ENCODE measurements at places on chromosomes 11 and 22. TPM values are rescaled to one million over a fixed set of nuclear protein-coding genes. Genes with fewer than 3 reads are reported as not detected.

GLYATL1 gene
- total RNA-seq, result 5.0 TPM

TMEM126B gene
- total RNA-seq, result 54.9 TPM

P2RX6 gene
- total RNA-seq, result 2.2 TPM

MOGAT2 gene
- total RNA-seq, result not detected

ACTN3 gene
- 0.49 TPM for total RNA-seq

USP2 gene
- total RNA-seq, result 24.4 TPM

OR8B3 gene
- not detected for total RNA-seq

OR51E2 gene
- 2.1 TPM for total RNA-seq

IL10RA gene
- 4.2 TPM for total RNA-seq

POU2AF3 gene
- 0.99 TPM for total RNA-seq
